ENCODE measurements at places on chromosomes 11 and 22.

GRCh38 chr11:77959434-77959833 lies 35.0 kb downstream of the INTS4 start:
- DNase-seq: no peak

- DNase-seq: no peak
Observed at GRCh38 chr11:132278801-132279574, 908.6 kb downstream of the NTM start.

DNA sequence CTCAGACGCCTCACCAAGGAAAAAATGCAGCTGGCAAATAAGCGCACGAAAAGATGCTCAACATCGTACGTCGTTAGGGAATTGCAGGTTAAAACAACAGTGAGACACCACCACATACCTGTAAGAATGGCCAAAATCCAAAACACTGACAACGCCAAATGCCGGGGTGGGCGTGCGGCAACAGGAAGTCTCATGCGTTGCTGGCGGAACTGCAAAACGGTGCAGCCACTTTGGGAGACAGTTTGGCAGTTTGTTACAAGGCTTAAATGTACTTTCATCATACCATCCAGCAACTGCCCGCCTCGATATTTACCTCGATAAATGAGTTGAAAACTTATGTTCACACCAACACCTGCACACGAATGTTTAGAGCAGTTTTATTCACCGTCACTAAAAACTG lies 7.5 kb upstream of the CTSD start:
- peak; percentile 43 for DNase-seq

- DNase-seq: no peak
Observed at GRCh38 chr11:9071692-9072091, 19.7 kb downstream of the SCUBE2 start.

GRCh38 chr11:116997071-116997470 lies 101.2 kb downstream of the SIK3 start:
- no peak for DNase-seq

GRCh38 chr11:78800096-78800690 lies 225.5 kb upstream of the NARS2 start:
- DNase-seq: no peak

GRCh38 chr11:44868455-44869421 lies 81.9 kb downstream of the TP53I11 start:
- no peak for DNase-seq

DNA sequence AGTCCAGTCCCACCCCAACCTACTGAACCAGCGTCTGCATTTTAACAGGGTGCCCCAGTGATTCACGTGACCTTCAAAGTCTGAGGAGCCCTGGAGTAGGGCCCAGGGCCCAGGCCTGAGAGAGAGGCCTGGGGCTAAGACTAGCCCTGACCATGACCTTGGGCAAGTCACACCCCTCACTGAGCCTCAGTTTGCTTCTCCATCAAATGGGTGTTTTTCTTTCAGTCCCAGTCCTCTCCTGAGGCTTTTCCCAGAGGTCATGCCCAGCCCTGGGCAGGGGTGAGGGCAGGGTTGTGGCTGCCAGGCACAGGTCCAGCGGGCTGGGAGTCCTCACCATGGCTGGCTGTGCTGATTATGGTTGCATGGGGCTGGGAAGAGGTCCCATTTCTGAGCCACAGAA lies 33.0 kb upstream of the GCAT start:
- DNase-seq: no peak
